ENCODE measurements at places on chromosomes 1 and 21.

GRCh38 chr1:3064901-3065300 is 4.1 kb upstream of the PRDM16 start:
- no peak for DNase-seq

- no peak for DNase-seq
Observed at GRCh38 chr1:93692983-93693591, 11.4 kb upstream of the BCAR3 start.

DNA sequence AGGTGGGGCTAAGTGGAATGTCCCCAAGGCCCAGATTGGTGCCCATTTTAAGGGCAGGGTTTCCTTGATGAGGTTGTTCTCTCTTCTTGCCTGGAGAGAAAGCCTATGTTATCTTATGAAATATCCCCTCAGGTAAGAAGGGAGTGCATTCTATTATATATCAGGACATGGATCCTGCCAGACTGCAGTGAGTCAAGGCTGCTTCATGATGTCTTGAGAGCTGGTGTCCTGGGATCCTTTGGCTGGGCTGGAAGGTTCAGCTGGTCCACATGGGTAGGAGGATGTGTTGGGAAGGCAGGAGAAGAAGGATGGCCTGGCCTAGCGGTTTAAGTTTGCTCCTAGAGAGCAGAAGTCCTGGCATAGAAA is 207.6 kb downstream of the ROR1 start:
- no peak for DNase-seq

DNA sequence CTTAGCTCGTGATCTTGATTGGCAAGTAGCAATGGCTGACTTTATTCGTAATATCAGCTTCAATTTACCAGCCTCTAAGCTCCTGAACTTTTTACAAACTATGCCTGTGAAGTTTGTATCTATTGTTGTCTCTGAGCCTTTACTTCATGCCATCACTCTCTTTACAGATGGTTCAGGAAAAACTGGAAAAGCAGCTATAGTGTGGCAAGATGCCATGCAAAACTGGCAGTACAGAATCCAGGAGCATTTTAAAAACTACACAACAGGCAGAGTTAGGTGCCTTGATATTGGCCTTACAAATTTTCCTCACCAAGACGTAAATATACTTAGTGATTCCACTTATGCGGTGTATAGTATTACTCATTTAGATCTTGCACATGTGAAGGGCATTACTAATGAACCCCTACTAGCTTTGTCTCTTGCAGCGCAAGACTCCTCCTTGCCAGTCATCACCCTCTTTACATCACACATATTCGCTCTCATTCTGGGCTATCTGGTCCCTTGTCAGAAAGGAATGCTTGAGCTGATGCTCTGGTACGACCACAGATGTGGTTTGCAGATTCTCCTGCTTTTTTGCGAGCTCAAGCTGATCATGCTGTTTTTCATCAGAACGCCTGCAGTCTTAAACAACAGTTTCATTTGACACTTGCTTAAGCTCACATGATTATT is 36.3 kb downstream of the CLCA1 start:
- no peak for DNase-seq

DNA sequence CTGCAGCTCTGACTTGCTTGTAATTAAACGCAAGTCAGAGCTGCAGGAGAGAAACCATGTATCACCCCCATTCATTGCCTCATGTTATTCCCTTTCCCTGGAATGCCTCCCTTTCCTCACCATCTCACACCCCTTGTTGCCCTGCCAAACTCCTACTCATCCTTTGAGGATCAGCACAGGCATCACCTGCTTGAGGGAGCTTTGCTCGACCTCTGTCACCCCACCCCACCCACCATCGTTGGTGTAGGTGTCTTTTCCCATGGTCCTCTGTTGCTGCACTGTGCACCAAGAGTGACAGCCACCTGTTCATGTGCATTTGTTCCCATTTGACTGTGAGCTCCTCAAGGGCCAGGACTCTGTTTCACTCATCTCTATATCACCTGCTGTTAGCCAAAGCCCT is 117.2 kb downstream of the PLPP3 start:
- no peak for DNase-seq

DNA sequence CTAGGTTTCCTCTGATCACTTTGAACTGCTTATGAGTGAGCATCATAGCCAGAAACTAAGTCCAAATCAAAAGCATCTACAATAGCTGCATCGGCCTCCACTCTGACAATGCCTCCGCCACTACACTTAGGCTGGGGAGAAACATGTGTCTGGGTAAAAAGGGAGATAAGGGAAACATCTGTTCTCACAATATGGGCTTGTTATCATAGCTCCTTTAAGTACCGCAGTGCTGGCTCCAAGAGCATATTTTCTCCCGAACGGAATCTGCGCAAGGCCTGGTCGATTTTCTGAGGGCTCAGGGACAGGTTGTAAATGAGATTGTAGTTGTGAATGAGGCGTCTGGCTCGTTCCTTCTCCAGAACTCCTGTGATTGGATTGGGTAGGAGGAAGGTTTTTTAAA is 63.9 kb upstream of the CYP2J2 start:
- DNase-seq, result no peak

- DNase-seq, result no peak
Observed at GRCh38 chr1:9626201-9626608, 25.3 kb upstream of the PIK3CD start.

GRCh38 chr1:68745451-68745850 is 248.6 kb upstream of the DEPDC1 start:
- no peak for DNase-seq

GRCh38 chr21:34989337-34990151 is 59.6 kb downstream of the RUNX1 start:
- no peak for DNase-seq

- DNase-seq, result no peak
Observed at GRCh38 chr1:17375651-17376050, 3.7 kb downstream of the PADI6 start.

DNA sequence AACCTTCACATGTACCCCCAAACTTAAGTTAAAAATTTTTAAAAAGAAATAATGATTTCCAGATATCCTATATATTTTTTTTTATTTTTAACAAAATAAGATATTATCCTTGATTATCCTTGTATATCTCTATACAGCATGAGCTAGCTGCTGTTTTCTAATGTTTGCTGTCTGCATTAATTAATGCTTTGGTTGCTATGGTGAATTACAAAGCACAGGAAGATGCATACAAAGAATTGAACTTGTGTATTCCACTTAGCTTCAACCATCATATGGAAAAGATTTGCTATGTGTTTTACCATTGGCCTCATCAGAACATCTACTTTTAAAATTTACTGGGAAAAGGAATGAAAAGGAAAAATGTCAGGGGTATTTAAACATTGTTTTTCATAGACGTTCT is 35.4 kb downstream of the VPS45 start:
- peak; percentile 40 for DNase-seq

DNA sequence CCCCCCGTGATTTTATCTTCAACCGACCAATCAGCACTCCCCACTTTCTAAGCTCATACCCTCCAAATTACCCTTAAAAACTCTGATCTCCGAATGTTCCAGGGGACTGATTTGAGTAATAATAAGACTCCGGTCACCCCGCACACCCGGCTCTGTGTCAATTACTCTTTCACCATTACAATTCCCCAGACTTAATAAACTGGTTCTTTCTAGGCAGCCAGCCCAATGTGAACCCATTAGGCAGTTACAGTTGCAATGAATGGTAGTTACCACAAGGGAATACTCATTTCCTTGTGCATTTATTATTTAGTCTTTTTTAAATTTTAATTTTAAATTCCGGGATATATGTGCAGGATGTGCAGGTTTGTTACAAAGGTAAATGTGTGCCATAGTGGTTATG is 177.9 kb downstream of the HFM1 start:
- no peak for DNase-seq

DNA sequence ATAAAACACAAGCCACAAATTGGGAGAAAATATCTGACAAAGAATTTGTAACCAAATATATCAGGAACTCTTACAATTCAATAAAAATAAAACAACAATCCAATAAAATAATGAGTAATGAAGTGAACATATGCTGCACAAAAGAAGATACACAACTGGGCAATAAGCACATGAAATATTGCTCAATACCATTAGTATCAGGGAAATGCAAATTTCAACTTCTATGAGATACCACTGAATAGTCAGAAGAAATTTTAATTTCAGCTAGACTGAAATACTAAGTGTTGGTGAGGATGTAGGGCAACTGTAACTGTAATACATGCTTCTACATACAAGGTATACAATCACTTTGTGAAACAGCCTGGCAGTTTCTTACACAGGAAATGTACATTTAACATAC is 7.4 kb upstream of the ARHGAP29 start:
- no peak for DNase-seq

GRCh38 chr1:30195424-30196134 is 527.8 kb downstream of the MATN1 start:
- DNase-seq, result peak; percentile 53

DNA sequence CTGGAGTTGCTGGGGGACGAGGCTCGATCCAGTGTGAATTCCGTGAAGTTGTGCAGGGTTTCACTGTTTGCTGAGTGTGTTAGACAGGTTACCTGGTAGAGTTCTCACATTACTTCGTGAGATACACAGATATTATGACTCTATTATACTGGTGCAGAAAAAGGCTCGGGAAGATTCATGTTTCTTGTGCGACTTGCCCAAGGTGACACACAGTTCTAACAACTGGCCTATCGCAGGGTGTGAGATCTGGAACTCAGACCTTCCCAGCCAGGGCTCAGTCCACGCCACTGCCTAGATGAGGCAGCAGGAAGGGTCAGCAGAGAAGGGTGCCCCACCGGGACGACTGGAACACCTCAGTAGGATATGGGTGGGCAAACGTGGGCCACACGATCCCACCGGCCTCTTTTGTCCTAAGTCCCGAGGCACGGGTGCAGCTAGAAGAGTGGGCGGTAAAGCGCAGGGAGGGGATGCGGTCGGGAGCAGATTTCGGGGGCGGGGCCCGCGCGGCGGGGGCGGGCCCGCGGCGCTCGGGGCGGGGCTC is 296 bp upstream of the RNPEP start:
- DNase-seq, result peak; percentile 64

DNA sequence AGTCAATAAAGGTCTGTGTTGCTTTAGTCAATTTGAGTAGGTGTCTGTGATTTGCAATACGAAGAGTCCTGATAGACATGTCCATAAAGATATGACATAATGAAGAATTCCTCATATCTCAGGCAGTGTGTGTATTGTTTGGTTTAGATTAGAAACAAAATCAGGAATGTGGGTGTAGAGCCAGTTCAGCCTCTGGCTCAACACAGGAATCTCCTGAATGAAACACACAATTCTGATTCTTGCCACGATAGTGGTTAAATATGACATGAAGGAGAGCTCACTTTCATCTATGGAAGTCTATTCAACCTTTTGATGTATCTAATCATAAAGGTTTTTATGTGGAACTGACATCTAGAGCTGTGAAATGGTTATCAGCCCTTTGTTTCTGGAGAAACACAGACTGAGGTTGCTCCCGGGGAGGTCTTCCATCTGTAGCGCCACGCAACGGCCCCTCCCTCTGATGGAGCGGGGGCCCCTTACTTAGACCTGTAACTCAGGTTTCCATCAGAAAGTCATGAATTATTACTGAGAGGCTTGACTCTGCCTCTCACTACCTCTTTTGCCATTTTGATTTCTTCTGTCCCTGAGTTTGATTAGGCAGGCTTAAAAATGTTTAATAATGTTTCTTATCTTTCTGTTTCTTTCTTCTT is 19.5 kb downstream of the TSPAN2 start:
- DNase-seq, result no peak

DNA sequence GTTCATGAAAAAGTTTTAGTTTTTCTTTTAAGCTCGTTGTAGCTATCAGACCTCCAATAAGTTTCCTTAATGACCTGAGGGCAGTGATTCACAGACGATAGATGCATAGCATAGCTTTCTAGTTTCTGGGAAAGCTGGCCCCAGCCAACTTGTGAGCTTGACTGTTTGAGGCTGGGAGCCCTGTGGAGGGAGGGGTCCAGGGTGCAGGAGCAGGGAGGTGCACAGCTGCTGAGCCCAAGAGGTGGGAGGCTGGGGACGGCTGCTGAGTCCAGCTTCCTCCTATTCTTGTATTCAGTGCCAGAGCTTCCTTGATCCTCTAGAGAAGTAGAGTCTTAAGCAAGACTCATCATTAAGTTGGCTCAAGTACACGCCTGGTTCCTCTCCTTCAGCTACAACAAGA is 11.0 kb upstream of the AVPR1B start:
- no peak for DNase-seq

- no peak for DNase-seq
Observed at GRCh38 chr1:117371441-117372151, 4.3 kb downstream of the MAN1A2 start.

DNA sequence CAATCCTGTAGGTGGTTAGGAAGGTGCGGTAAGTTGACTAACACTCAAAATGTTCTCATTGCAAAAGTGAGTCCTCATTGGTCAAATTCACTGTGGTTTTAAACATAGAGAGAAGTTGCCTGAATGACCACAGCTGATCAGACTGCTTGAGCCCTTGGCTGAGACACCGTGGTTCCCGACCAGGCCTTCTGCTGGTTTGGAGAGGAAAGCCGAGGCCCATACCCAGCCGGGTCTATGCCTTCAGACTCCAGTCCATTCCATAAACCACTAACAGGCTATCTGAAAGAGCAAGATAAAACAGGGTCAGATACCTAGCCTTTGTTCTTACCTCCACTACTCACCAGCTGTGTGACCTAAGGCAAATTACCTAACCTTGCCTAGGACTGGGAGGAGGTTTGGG is 133.9 kb downstream of the LMX1A start:
- DNase-seq, result peak; percentile 60

- DNase-seq, result no peak
Observed at GRCh38 chr1:209227171-209227570, 356.3 kb upstream of the CAMK1G start.

DNA sequence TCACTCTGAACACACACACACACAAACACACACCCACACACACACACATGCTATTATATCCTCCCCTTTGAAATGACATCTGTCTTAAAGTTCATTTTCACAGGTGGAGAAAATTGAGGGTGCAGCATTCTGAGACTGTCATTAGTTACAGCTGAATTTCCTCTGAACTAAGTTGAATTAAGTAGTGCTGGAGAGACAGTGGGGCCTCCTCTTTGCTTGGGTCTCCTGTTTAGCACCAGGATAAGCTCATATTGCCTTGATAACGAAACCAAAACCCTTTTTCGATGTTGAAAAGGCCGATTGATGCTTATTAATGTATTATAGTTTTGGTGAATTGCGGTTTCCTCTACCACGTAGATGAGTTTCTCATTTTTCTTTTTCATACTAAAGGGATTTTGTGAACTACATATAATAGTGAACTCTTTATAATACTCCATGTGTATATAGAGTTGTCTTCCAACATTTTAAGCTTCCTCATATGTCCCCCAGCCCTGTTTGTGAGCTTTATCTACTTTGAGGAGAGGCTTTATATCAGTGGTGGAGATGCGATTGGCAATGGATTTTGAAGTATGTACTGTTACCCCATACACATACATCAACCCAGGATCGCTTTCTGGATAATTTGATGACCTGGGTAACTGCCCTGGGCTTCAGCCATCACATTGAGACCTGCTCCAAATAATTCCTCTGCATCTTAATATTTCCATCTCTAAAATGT is 17.4 kb downstream of the DYNLT5 start:
- DNase-seq, result no peak

DNA sequence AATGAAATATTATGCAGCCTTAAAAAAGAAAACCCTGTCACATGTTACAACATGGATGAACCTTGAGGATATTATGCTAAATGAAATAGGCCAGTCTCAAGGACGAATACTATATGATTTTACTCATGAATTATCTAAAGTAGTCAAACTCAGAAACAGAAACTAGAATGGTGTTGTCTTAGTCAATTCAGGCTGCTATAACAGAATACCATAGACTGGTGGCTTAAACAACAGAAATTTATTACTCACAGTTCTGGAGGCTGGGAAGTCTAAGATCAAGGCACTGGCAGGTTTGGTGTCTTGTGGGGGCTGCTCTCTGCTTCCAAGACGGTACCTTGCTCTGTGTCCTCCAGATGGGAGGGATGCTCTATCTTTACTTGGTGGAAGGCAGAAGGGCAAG is 113.8 kb upstream of the DNAH14 start:
- no peak for DNase-seq
